Melanocyte of skin (primary cell): ENCODE measurements at places on chromosomes 2 and 18. TPM values are rescaled to one million over a fixed set of nuclear protein-coding genes. Genes with fewer than 3 reads are reported as not detected.

The LYPD1 gene
- 122 and 204 TPM in 2 replicates for total RNA-seq

The CASP8 gene
- 13.8 and 20.4 TPM in 2 replicates for total RNA-seq

The MXD1 gene
- total RNA-seq: 4.8 and 5.8 TPM in 2 replicates

The CFAP65 gene
- total RNA-seq: under 0.01 TPM in 1 of 2 replicates, not detected in the other

The DAW1 gene
- total RNA-seq: 0.31 and 0.33 TPM in 2 replicates
